ENCODE measurements at places on chromosomes 6 and 20.

- DNase-seq: no peak
Measured at GRCh38 chr6:3336066-3336786, 77.5 kb downstream of the PSMG4 start.

DNA sequence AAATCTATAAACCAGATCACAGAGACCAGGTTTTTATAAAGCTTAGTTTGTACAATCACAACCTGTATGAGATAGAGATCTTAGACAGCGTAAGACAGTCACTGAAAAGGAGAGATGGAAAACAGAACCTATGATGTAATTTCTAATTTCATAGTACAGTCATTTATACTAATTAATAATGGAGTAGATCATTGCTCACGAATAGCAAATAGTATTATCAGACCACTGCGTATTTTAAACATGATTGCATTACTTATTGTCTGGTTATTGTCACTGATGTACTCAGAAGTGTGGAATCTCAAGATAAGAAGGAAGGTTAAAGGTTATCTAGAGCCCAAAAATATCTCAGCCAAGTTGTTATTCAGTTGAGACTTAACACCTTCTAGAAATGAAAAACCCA lies 115.6 kb downstream of the KHDC1L start:
- DNase-seq: no peak

- DNase-seq: no peak
Measured at GRCh38 chr20:17617868-17618672, 48.2 kb downstream of the DSTN start.

- DNase-seq: no peak
Measured at GRCh38 chr6:113464536-113464935, 392.6 kb upstream of the MARCKS start.

GRCh38 chr20:4533368-4534133 lies 188.2 kb upstream of the PRND start:
- no peak for DNase-seq

GRCh38 chr6:79239536-79240168 lies 5.2 kb upstream of the HMGN3 start:
- no peak for DNase-seq

DNA sequence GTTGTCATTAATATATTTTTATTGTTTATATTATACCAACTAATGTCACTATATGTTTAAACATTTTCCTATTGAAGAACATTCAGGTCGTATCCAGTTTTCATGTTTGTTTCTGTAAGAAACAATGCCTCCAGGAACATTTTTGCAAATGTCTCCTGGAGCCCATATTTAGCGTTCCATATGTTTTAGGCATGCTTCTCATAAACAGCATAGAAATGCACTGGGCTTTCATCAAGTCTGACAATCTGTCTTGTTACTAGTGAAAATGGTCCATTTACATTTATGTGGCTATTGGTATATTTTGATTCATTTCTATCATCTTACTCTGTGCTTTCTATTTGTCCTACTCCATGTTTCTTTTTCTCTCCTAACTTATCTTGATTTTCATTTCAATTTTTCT lies 431.7 kb downstream of the TFAP2A start:
- no peak for DNase-seq

DNA sequence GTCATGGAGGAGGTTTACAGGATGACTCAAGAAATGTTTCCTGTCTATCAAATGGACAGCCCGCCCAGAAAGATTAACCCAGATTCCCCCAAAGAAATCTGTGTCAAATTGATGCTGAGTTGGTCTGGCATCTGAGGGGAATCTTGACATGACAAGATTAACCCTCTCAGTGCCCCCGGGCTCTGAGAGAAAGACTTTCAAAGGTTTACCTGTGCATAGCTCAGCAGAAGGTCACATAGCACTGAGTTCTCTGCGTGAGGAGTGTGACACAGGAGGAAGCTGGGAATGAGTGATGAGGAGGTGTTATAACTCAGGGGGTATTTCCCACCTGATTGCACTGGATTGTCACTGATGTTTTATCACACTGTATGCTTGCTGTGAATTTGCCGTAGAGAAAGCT lies 601.2 kb downstream of the DHX35 start:
- no peak for DNase-seq

- DNase-seq: no peak
Measured at GRCh38 chr6:105077596-105078385, 102.0 kb downstream of the POPDC3 start.

- no peak for DNase-seq
Measured at GRCh38 chr20:50328222-50328979, 137.8 kb downstream of the CEBPB start.

- DNase-seq: no peak
Measured at GRCh38 chr6:392441-393390, 1.2 kb downstream of the IRF4 start.

All from esophagus muscularis mucosa (tissue), 4 donors.